Esophagus muscularis mucosa (tissue), 4 donors: ENCODE measurements at places on chromosomes 7 and 10. TPM values are rescaled to one million over a fixed set of nuclear protein-coding genes. Genes with fewer than 3 reads are reported as not detected.

Gene OR6V1
- not detected for total RNA-seq

Gene VWA2
- total RNA-seq, result 0.52 TPM

Gene FAM25A
- not detected for total RNA-seq

Gene FAM13C
- 62.9 TPM for total RNA-seq

DNA sequence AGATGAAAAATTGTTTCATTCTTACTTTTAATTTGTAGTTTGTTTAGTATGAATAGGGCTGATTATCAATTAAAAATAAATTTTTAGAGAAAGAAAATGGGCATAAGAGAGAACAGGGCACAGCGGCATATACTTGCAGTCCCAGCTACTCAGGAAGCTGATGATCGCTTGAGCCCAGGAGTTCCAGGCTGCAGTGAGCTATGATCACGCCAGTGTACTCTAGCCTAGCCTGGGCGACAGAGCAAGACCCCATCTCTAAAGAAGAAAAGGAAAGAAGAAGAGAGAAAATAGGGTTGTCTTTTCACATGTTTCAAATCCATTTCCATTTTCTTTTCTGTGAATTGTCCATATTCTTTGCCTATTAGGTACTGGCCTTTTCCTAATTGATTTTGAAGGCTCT, 8.0 kb downstream of the SMURF1 start:
- no peak overlapping the region for H3K27ac ChIP-seq
- no peak overlapping the region for H3K4me3 ChIP-seq
- no peak for DNase-seq
- no peaks in the 10 kb centered on the region for H3K36me3 ChIP-seq

DNA sequence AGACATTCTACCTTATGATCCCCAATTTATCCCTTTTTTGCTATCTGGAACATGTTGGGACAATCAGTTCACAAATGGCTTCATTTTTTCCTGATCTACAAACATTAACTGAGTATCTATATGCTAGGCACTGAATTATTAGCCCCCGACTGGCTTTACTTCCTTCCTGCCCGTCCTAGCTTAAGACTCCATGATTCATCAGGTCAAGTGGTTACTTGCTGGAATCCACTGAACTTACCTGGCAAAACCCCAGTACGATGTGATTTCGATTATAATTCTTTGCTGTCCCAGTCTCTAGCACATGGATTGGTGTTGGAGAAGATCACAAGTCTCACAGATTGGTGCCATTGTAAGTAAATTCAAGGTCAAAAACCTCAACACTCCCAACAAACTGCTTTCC, 77.1 kb downstream of the ORC5 start:
- peaks cover 78% of the 10 kb centered on the region for H3K36me3 ChIP-seq
- H3K27ac ChIP-seq, result no peak overlapping the region
- no peak overlapping the region for H3K4me3 ChIP-seq

DNA sequence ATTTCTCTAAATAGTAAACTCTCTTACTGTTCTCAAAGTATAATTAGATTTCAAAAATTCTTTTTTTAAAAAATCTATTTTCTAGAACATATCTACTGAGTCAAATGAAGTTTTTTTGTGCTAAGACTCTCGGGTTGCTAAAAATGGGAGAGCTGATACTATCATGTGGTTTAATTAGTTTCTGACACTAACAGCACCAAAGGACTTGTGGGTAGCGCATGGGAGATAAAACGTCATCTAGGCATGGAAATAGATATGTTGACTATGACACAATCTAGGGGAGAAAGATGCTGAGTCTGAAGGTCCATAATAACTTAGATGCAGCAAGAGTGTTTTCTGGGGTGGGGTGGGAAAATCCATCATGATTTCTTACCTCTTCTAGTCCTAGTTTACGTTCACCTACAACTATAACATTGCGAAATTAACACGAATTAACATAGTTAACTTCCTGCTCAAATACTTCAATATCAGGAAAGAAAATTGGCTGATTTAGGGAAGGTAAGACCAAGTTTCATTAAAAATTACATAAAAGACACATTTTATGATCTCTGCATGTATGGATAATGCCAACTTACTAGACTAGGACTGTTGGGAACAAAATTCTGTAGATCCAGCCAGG, 14.3 kb upstream of the ARMC3 start:
- DNase-seq, result no peak
- no peak overlapping the region for H3K4me3 ChIP-seq
- no peaks in the 10 kb centered on the region for H3K36me3 ChIP-seq

DNA sequence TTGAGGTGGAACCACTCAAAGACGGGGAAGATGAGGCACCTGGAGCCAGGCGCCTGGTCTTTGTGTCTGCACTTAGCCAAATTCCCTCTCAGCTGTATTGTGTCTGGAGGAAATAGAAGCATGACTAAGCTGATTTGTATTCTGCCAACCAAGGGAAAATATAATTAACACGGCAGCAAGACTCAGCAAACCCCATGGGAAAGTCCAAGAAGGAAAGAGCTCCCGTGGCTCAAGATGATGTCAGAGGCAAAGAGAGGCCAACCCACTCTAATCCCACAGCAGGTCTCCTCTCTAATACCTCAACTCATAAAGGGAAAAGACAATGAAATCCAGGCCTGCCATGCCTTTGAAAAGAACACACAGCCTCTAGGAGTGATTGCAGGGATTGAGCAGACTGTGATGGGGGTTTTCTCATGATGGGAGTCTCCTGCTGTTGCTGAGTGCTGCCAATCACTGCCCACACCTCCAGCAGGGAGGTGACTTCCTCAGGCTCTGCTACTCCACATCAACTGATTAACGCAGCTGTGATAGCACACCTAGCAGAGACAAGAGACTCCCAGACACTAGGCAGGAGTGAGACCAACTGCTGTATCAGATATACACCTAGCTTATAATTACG, 255.5 kb upstream of the C7orf33 start:
- H3K27ac ChIP-seq, result no peak overlapping the region
- H3K36me3 ChIP-seq, result no peaks in the 10 kb centered on the region
- peaks cover 17% of the 10 kb centered on the region for H3K4me1 ChIP-seq

DNA sequence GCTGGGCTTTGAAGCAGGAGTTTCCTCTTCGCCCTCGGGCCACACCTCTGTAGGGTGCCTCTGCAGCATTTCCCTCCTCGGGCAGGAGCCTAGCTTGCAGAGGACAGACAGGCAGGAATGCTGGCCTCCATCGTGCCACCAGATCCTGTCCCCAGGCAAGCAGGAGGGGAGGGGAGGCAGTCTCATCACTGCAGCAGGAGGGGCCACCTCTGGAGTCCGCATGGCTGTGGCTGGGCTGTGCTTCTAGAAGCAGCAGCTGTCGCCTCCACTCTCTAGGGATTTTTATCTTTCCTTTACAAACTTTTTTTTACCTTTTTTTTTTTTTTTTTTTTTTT, 181.4 kb downstream of the CUX1 start:
- H3K27me3 ChIP-seq, result no peaks in the 10 kb centered on the region
- no peak for DNase-seq
- H3K36me3 ChIP-seq, result no peaks in the 10 kb centered on the region
- no peak overlapping the region for H3K27ac ChIP-seq
